ENCODE measurements at places on chromosomes 6 and 20. TPM values are rescaled to one million over a fixed set of nuclear protein-coding genes. Genes with fewer than 3 reads are reported as not detected.

GRCh38 chr6:163945808-163946207 is 531.3 kb downstream of the QKI start:
- H3K27me3 ChIP-seq: no peaks in the 10 kb centered on the region
- no peak for DNase-seq
- peaks cover 7% of the 10 kb centered on the region for H3K4me1 ChIP-seq
- no peaks in the 10 kb centered on the region for H3K36me3 ChIP-seq
- H3K4me3 ChIP-seq: no peak overlapping the region

The HLA-DQA1 gene
- total RNA-seq: not detected

The SMOC2 gene
- 2.8 TPM for total RNA-seq

- no peak overlapping the region for H3K4me3 ChIP-seq
- no peaks in the 10 kb centered on the region for H3K27me3 ChIP-seq
- peaks cover 11% of the 10 kb centered on the region for H3K4me1 ChIP-seq
- no peak overlapping the region for H3K27ac ChIP-seq
Measured at GRCh38 chr6:14762077-14762476, 483.8 kb upstream of the JARID2 start.

The SGK2 gene
- 6.6 TPM for total RNA-seq

- peaks cover 7% of the 10 kb centered on the region for H3K36me3 ChIP-seq
- DNase-seq: peak; percentile 50
- H3K27ac ChIP-seq: peak overlapping the region; percentile 100
- peak overlapping the region; percentile 88 for H3K4me3 ChIP-seq
- H3K4me1 ChIP-seq: peaks cover 5% of the 10 kb centered on the region
Measured at GRCh38 chr6:30554962-30555815, 1.1 kb downstream of the GNL1 start.

DNA sequence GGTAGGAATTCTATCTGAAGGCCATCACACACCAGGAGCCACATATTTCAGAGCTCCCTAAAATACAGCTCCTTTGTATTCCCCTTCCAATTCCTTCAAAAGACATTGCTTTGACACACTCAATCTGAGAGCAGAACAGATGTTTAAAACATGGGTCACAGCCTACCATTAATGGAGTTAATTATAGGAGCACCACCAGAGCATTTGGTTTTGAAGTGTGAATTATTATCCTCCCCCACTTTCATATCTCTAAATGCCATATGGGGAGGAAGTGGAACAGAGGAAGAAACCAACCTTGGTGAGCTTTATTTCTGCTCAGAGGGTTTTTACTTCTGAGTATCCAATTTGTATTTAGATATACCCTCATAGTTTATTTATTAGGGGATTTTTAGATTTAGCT is 50.7 kb upstream of the TNFRSF21 start:
- no peaks in the 10 kb centered on the region for H3K36me3 ChIP-seq
- no peak overlapping the region for H3K27ac ChIP-seq
- no peak for DNase-seq
- no peak overlapping the region for H3K4me3 ChIP-seq
- peaks cover 21% of the 10 kb centered on the region for H3K4me1 ChIP-seq
- no peaks in the 10 kb centered on the region for H3K27me3 ChIP-seq
